Stomach (tissue), 19 donors: ENCODE measurements at places on chromosomes 1 and 21.

DNA sequence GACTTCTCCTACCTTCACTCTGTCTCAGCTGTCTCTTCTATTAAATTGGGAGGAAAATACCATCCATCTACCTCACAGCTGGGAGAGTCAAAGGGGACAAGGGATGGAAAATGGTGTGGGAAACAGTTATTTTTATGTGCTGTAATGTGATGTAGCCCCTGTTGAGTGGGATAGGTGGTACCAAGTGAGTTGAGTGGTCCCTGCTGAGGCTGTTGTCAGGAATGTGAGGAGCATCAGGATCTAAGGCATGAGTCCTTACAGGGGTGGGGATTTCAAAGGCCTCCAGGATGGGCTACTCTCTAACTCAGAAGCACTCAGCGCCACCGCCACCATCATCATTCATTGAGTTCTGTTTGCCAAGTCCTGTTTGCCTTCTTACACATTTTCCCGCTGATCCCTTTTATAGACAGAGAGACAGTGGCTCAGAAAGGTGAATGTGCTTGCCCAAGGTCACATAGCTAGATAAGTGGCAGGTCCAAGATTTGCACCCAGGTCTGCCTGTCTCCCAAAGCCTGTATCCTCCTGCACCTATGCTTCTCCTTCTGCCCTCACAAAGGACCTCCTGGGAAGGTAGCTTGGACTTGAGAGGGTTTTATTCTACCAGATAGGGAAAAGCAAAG, 4.6 kb upstream of the ID3 start:
- H3K36me3 ChIP-seq: no peaks in the 10 kb centered on the region
- no peak for DNase-seq
- H3K27ac ChIP-seq: peak overlapping the region; percentile 97
- H3K27me3 ChIP-seq: peaks cover 11% of the 10 kb centered on the region
- H3K4me3 ChIP-seq: no peak overlapping the region

- H3K36me3 ChIP-seq: no peaks in the 10 kb centered on the region
- H3K4me3 ChIP-seq: peak overlapping the region; percentile 18
- H3K4me1 ChIP-seq: no peaks in the 10 kb centered on the region
- no peak overlapping the region for H3K27ac ChIP-seq
- peak; percentile 37 for DNase-seq
These were observed 125.6 kb upstream of the LMO4 start for GRCh38 chr1:87202922-87203655.

GRCh38 chr1:27517907-27518718, 28.1 kb upstream of the WASF2 start:
- H3K27ac ChIP-seq: peak overlapping the region; percentile 64
- peaks cover 56% of the 10 kb centered on the region for H3K4me1 ChIP-seq
- H3K4me3 ChIP-seq: no peak overlapping the region
- no peaks in the 10 kb centered on the region for H3K27me3 ChIP-seq
- DNase-seq: peak; percentile 76

DNA sequence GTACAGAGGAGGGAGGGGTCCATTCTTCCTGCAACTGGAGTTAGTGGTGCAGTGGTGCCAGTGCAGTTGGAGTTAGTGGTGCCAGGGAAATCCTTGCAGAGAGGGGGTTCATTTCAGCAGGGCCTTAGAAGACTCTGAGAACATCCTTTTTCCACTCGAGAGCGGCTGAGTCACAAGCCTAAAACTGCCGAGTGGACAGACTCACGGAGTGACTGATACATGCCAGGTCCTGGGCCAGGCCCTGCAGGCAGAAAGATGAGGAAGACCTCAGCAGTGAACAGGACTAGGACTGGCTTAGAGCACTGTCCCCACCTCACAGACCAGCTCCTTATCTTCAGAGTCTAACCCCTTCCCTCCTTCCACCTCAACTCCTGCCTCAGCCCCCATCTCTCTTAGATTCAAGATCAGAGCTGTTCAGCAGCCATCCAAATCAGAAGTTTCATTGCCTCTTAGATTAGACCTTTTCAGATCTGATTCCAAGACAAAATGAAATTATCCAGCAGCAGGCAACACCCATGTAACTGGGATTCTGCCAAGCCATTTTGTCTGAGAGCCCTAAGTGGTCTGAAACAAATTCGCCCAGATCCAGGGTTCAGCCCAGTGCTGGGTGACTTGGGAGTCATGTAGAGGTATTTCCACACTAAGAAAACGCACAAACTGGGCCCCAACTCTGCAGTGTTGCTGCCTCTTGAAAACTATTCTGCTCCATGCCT, 12.7 kb upstream of the IKBKE start:
- DNase-seq: no peak
- no peaks in the 10 kb centered on the region for H3K27me3 ChIP-seq
- peaks cover 15% of the 10 kb centered on the region for H3K4me1 ChIP-seq
- peaks cover 61% of the 10 kb centered on the region for H3K36me3 ChIP-seq

DNA sequence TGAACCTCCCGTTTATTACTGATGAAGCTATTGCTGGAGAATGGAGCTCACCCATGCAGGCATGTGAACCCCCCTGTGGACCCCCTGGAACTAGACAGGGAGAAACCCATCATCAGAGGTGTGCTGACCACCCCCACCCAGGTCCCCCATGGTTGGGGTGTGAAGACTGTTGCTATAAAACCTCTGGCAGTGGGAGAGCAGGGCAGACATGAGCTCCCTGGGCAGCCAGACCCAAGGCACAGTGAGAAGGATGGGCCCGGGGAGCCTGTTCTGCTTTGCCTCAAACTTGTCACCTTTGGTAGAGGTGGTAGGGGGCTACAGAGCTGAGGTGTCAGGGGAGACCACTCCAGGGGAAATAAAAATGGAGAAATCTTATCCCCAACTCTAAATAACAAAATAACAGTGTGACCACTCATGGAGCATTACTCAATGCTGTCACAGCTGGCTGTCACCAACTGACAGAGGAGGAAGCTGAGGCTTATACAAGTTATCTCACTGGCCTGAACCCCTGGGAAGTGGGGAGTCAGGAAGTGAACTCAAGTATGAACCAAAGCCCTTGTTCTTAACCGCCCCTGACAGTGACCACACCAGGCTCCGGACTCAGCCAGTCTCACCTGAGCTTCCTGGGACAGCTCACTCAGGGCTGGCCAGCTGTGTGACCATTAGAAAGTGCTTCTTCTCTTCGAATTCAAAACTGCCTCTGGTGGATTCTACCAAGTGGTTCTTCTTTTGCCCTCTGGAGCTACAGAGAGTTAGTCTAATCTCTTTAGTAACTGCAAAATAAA, 698.8 kb downstream of the MATN1 start:
- H3K4me3 ChIP-seq: no peak overlapping the region
- H3K4me1 ChIP-seq: no peaks in the 10 kb centered on the region
- H3K36me3 ChIP-seq: no peaks in the 10 kb centered on the region
- H3K27me3 ChIP-seq: no peaks in the 10 kb centered on the region

DNA sequence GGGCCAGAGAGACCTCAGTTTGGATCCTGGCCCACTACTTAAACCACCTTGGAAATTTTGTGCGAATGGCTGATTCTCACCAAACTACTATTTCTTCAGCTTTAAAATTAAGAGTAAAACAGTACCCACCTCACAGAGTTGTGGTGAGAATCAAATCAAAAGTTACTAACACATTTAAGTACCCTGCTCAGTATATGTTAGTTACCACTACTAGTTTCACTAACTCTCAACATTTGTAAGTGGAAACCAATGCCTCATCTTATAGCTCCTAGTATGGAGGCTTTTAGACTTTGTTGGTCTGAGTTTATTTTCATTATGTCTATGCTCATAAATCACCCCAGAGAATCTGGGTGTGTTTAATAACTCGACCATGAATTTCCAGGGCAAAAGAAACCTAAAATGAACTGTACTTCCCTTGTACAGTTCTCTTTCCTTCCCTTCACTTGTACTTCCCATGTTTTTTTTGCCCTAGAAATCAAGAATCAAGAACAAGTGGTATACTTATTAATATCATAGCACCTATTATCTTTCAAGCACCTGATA, 11.6 kb upstream of the SERBP1 start:
- no peaks in the 10 kb centered on the region for H3K36me3 ChIP-seq
- H3K27ac ChIP-seq: no peak overlapping the region
- H3K4me1 ChIP-seq: peaks cover 6% of the 10 kb centered on the region
- no peaks in the 10 kb centered on the region for H3K27me3 ChIP-seq
- no peak overlapping the region for H3K4me3 ChIP-seq
- no peak for DNase-seq

DNA sequence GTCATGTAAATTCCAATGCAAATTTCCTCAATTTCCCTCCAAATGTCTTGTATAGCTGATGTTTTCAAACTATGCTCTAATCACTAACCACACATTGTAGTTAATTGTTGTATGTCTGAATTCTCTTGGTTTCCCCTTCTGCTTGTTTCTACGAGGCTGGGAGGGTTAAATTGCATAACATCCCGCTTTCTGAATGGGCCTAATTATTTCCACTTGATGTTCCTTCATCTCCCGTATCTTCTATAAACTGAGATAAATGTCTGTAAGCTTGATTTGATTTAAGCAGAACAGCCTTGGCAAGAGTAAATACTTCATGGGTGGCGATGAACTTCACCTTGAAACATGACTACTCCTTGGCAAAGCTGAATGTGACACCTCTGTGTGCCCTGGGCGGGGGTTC, 72.2 kb downstream of the SERINC2 start:
- no peak for DNase-seq
- no peak overlapping the region for H3K27ac ChIP-seq
- H3K36me3 ChIP-seq: no peaks in the 10 kb centered on the region
- no peaks in the 10 kb centered on the region for H3K27me3 ChIP-seq

DNA sequence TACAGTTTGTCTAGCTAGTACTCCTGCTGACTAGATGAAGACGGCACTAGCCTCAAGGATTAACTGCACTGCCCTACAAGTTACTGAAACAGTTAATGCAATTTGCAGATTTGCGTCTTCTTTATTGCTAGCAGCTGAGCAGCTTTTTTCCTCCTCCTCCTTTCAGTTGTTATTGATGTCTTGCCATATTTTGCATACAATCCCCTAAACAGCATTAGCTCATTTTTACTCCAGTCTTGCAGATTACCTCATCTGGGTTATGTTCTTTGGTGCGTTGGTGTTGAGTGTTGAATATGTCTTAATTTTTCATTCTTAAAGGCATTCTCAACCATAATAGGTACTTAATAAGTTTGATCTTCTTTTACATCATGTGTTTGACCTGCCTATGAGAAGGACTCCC, 363.4 kb upstream of the LYPLAL1 start:
- H3K36me3 ChIP-seq: no peaks in the 10 kb centered on the region
- peak; percentile 44 for DNase-seq
- H3K27me3 ChIP-seq: no peaks in the 10 kb centered on the region
- H3K4me1 ChIP-seq: no peaks in the 10 kb centered on the region
- H3K4me3 ChIP-seq: no peak overlapping the region

DNA sequence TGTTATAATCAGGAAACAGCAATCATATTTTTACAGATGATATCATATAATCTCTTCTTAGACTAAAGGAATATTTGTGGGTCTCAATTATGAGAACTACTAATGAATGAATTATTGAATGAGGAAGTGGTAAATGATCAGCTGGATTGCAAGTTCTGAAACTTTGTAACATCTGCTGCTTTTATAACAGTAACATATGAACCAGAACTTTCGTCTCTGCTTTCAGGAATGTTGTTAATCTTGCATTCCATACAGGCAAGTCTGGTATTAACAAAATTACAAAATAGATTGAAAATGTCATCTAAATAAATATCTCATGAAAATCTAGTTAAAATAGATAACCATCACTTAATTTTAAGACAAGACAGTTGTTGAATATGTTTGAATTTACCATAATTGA, 110.5 kb upstream of the COL11A1 start:
- no peak for DNase-seq
- H3K4me3 ChIP-seq: no peak overlapping the region
- no peak overlapping the region for H3K27ac ChIP-seq
- H3K36me3 ChIP-seq: no peaks in the 10 kb centered on the region

GRCh38 chr21:46472246-46472645, 13.6 kb downstream of the DIP2A start:
- H3K27me3 ChIP-seq: no peaks in the 10 kb centered on the region
- H3K4me3 ChIP-seq: no peak overlapping the region
- peaks cover 4% of the 10 kb centered on the region for H3K36me3 ChIP-seq
- no peak for DNase-seq
- peaks cover 21% of the 10 kb centered on the region for H3K4me1 ChIP-seq

GRCh38 chr21:27421654-27422053, 454.8 kb upstream of the ADAMTS5 start:
- no peak overlapping the region for H3K4me3 ChIP-seq
- no peak for DNase-seq

GRCh38 chr1:203171341-203172183, 4.1 kb downstream of the MYBPH start:
- H3K27me3 ChIP-seq: peaks cover 21% of the 10 kb centered on the region
- H3K36me3 ChIP-seq: no peaks in the 10 kb centered on the region
- H3K27ac ChIP-seq: no peak overlapping the region
- H3K4me3 ChIP-seq: no peak overlapping the region
- DNase-seq: no peak

DNA sequence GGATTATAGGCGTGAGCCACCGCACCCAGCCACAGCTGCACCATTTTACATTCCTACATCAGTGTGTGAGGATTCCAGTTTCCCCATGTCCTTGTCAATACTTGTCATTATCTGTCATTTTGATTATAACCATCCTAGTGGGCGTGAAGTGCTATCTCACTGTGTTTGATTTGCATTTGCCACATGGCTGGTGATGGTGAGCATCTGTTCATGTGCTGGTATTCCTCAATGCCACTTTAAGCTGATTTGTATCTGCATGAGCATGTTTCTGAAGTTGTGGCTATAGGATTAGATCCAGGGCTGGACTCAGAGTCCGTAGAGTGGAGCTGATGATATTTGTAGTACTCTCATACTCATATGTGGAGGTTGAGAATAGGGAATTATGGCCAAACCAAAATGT, 36.6 kb downstream of the SRRM1 start:
- no peaks in the 10 kb centered on the region for H3K4me1 ChIP-seq
- H3K27me3 ChIP-seq: no peaks in the 10 kb centered on the region
- no peak overlapping the region for H3K4me3 ChIP-seq

- peaks cover 15% of the 10 kb centered on the region for H3K27me3 ChIP-seq
- H3K4me1 ChIP-seq: peaks cover 27% of the 10 kb centered on the region
- no peak overlapping the region for H3K4me3 ChIP-seq
- peak overlapping the region; percentile 87 for H3K27ac ChIP-seq
- no peaks in the 10 kb centered on the region for H3K36me3 ChIP-seq
These were observed 61.9 kb downstream of the WNT9A start for GRCh38 chr1:227885648-227886502.

DNA sequence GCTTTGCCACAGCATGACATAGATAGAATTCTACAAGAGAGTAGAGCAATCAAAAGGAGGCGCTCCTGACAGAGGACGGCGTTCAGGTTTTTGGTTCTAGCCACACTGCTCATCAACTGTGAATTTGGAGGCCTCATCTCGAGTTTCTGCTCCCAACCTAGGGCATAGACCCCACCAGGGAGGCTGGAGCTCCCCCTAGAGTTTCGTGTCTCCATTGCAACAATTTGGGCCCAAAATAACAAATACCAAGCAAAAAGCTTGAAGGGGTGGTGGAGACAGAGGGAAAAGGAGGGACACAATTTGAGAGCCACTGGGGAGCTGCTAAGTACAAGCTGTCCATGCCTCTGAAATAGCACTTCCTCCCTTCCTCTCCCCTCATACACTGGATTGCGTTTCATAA, 297.0 kb downstream of the GPATCH2 start:
- no peaks in the 10 kb centered on the region for H3K27me3 ChIP-seq
- no peak overlapping the region for H3K4me3 ChIP-seq
- no peak overlapping the region for H3K27ac ChIP-seq
- H3K36me3 ChIP-seq: no peaks in the 10 kb centered on the region
- no peaks in the 10 kb centered on the region for H3K4me1 ChIP-seq
- no peak for DNase-seq

GRCh38 chr21:31922881-31923280, 50.1 kb downstream of the HUNK start:
- H3K4me1 ChIP-seq: no peaks in the 10 kb centered on the region
- no peak overlapping the region for H3K27ac ChIP-seq
- no peaks in the 10 kb centered on the region for H3K27me3 ChIP-seq
- H3K36me3 ChIP-seq: no peaks in the 10 kb centered on the region
